ENCODE measurements at places on chromosomes 3 and 15.

DNA sequence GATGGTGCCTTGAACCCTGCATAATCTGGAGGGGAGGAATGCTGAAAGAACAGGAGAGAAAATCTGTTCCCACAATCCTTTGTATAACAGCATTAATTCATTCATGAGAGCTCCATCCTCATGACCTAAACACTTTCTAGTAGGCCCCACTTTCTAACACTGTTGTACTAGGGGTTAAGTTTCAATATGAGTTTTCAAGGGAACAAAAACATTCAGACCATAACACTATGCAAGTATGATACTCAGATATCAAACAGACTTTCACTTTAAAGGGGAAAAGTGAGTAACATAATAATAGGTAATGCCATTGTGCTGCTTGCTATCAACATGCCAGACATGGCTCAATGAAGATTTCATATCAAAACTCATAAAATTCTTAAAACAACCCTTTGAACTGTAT, 32.4 kb upstream of the PLSCR2 start:
- DNase-seq: no peak

GRCh38 chr3:168981396-168981795, 682.1 kb downstream of the MECOM start:
- DNase-seq: no peak

DNA sequence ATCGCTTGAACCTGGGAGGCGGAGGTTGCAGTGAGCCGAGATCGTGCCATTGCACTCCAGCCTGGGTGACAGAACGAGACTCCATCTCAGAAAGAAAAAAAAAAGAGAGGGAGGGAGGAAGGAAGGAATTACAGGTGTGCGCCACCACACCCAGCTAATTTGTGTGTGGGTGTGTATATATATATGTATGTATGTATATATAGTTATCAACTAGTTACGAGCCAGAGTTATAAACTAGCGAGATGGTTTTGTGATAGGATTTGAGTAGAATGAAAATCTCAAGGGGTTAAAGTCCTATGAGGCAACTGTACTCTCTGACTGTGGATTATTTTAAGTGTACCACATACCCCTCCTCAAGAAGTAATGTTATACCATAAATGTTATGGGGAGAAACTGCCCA, 50.9 kb upstream of the SIN3A start:
- DNase-seq: no peak

- peak; percentile 60 for DNase-seq
These were observed 36.0 kb downstream of the NR2F2 start for GRCh38 chr15:96366526-96366877.

DNA sequence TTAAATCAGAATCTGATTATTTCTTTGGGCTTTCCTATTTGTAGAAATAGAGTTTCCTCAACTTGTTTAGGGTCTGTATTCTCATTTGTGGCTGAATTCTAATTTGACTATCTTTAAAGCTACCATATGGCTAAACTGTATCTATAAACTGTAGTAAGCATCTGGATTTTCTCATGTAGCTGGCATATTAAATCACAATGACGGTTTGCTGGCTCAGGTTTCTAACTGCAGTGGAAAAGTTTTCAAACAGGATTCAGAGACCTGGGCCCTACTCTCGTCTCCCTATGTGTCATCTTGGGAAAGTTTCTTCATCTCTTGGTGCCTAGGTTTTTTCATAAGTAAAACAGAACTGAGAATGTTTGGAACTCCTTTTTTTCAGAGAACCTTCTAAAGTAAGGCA, 68.3 kb downstream of the GALK2 start:
- DNase-seq: no peak

DNA sequence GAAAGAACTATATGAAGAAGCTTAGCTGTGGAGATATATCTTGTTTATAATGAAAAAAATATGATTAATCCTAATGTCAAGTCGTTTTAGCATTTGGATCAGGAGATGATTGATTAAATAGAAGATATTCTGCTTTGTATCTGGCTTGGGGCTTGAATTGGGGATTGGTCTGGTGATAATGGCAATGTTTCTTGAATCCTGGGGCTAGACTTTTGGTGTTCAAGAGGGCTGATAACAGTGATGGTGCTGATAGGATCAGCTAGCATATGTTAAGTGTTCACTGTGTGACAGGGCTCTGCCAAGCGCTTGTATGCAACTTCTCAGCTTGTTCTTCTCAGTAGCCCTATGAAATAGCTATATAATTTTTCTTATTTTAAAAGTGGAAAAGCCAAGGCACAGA, 20.2 kb downstream of the CNOT10 start:
- DNase-seq: no peak

GRCh38 chr3:53773611-53774368, 72.4 kb downstream of the CHDH start:
- DNase-seq: no peak

DNA sequence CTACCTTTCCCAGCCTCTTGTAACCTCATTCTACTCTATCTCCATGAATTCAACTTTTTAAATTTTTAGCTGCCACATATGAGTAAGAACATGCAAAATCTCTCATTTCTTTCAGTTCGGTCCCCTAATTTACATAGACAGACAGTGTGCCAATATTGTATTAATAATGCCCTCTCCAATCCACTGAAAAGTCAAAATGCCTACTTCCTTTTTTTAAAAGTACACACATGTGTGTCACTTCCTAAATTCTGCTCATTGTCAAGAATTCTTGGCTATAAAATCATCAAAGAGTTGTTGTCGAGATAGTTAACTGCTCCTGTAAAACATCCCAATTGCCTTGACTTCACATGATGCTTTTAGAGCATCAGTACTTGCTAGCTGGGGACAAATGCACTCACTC, 84.2 kb upstream of the IL12A start:
- no peak for DNase-seq

GRCh38 chr15:56654624-56655023, 78.7 kb downstream of the ZNF280D start:
- DNase-seq: no peak

DNA sequence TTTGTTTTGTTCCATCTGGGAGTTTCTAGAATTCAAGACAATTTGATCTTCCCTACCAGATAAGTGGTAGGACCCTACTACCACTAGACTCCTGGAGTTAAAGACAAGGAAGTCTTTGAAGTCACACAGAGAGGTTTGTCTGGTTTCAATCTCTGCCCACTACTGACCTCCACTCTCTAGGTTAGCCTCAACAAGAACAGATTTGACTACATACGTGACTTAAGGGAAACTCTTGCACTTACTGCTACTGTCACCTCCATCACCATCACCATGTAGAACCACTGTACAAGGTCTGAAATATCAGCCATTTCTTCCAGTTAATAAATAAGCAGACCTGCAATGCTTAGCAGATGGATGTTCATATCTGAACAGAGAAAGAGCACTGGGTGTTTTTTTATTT, 148.3 kb upstream of the ARHGEF26 start:
- no peak for DNase-seq

GRCh38 chr3:88058306-88058580, 562 bp downstream of the CGGBP1 start:
- no peak for DNase-seq

- DNase-seq: peak; percentile 82
These were observed 11.7 kb upstream of the SEMA3B start for GRCh38 chr3:50256978-50257890.

GRCh38 chr15:90716317-90716975, 700 bp upstream of the BLM start:
- DNase-seq: peak; percentile 8

- no peak for DNase-seq
These were observed 701 bp downstream of the EIF5A2 start for GRCh38 chr3:170907637-170908234.

GRCh38 chr3:177196008-177196455, 1.2 kb downstream of the TBL1XR1 start:
- DNase-seq: no peak

DNA sequence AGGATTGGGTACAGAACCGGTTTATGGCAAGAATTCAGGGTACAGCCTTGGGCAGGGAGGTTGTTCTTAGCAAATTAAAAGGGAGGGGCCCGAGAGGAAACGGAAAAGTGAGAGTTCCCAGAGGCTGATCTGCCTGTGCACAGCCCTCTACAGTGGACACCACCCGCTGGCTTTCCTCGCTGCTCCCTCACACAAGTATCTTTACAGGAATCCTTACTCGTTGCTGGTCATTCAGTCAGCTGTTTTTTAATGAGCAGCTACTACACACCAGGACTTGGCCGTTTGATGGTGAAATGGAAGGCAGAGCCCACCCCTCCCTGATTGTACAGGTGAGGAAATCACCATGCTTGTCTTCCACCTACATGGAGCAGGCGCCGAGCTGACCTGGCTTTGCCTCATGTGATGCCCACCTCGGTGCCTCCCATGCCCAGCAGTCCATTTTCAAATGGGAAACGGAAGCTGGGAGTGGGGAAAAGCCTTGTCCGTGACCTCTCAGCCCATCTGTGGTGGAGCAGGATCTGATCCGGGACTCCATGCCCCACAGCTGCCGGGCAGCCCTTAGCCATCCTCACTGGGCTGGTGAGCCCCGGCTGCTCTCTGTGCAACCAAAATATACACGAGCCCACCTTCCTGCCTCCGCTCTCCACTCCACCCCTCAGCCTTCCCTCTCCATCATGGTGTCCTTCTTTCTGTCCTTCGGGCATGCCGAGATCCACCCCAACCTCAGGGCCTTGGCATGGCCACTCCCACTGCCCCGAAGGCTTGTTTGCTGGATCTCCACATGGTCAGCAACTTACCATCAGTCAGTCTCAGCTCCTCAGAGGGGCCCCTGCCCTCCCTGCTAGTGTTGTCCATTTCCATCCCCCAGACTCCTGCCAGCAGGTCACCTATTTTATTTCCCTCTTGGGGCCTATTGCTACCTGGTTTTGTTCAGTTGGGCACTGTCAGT, 33.3 kb upstream of the FGD5 start:
- no peak for DNase-seq

GRCh38 chr3:95464346-95464745, 1350.0 kb upstream of the EPHA6 start:
- no peak for DNase-seq

- no peak for DNase-seq
These were observed 25.8 kb upstream of the CSTA start for GRCh38 chr3:122299215-122299614.

- DNase-seq: peak; percentile 78
These were observed 21.3 kb downstream of the THBS1 start for GRCh38 chr15:39602143-39602542.

GRCh38 chr3:112350018-112350810, 17.3 kb downstream of the CD200 start:
- no peak for DNase-seq

DNA sequence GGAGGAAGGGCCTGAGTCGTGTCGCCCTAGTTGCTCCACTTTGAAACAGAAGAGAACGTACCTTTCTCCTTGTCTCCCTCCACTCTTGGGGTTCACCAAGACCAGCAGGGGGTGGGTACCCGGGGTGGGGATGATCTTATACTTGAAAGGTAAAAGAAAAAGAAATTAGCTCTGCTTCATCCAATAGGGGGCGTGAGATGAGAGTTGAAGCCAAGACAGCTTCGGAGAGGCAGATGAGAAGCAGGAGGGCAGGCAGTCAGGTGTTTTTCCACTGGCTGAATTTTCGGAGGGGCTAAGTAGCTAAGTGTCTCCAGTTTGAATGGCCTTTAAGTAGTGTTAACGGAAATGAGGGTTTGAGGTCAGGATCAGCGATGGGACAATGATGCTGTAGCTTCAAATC, 100.4 kb downstream of the DGKG start:
- DNase-seq: peak; percentile 89

GRCh38 chr15:52797625-52798501, 7.7 kb upstream of the ONECUT1 start:
- DNase-seq: peak; percentile 61

DNA sequence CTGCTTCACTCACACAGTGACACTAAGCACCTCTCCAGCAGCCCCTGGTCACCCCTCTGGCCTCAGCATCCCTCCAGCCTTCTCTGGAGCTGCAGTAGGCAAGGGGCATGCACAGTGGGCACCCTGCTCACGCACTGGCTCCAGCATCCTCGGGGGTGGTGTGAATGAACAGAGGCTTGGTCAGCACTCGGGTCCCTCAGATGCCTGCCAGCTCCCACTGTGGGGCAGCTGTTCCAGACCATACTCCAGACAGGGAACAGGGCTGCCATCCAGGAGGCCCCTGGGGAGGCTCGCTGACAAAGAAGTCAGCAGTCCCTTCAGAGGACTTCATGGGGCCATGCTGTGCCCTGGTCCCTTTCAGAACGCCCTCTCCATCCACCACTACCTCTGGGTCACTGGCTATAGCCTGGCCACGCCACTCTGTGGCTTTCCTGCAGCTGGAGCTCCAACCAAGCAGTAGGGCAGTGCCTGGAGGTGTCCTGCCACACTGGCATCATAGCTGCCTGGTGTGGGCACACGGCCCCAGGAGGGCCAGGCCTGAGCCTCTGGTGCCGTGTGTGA, 26.3 kb downstream of the ALS2CL start:
- no peak for DNase-seq

- peak; percentile 72 for DNase-seq
These were observed 1.3 kb downstream of the TCF12 start for GRCh38 chr15:56919609-56920366.

- DNase-seq: no peak
These were observed 4.7 kb downstream of the MESP1 start for GRCh38 chr15:89746386-89746780.

GRCh38 chr3:115697263-115698053, 74.1 kb downstream of the GAP43 start:
- no peak for DNase-seq

GRCh38 chr15:65028338-65028737, 1.1 kb downstream of the MTFMT start:
- DNase-seq: no peak

- DNase-seq: no peak
These were observed 55.1 kb downstream of the GASK1A start for GRCh38 chr3:43034200-43034599.

GRCh38 chr15:32802286-32802936, 84.6 kb downstream of the GREM1 start:
- no peak for DNase-seq

- DNase-seq: no peak
These were observed 407.5 kb downstream of the ZBTB20 start for GRCh38 chr3:114739627-114740026.

DNA sequence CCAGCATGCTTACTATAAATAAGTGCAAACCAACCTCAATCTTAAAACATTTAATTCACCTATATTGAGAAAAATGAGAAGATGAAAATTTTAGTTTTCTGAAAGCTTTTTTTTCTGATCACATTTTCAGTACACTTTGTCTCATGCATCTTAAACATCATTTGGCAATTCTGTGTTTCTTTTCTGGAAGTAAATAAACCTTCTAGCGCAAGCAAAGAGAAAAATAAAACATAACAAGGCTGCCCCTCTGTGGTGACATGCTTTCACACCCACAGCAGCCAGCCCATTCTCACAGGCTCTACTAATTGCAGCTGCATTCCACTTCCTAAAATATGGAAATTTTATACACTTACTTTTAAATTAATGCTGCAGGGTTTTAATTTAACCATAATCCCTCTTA, 90.1 kb downstream of the NEK10 start:
- DNase-seq: peak; percentile 54

All from GM23338 (cell line).